ENCODE measurements at places on chromosomes 16 and 17.

GRCh38 chr16:79795556-79795955, 195.0 kb upstream of the MAF start:
- DNase-seq = no peak

DNA sequence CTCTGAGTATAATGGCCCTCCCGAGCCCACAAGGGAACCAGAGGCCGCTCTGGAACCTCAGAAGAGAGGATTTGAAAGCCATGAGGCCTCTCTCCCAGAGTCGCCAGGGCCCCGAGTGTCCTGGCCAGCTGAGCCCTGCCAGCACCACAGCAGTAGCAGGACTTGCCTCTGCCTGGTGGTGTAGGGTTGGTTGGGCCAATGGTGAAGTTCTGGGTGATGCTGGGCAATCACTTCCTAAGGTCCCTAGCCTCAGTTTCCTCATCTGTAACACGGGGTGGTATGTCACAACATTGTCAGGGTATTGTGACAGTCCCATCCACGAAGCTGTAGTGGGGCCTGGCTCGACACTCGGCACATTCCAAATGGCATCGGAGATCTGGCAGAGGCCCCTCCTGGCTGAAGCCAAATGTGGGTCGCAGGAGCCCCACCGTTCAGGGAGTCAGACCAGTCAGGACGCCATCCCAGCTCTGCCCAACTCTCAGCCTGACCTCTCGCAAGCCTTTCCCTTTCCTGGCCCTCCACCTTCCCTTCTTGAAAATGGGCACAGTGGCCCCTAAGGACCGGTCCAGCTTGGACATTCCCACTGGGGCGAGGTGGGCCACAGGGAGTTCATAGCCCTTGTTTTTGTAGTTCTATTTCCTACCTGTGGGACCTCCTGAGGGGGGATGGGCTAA, 1.7 kb downstream of the NATD1 start:
- DNase-seq = no peak

DNA sequence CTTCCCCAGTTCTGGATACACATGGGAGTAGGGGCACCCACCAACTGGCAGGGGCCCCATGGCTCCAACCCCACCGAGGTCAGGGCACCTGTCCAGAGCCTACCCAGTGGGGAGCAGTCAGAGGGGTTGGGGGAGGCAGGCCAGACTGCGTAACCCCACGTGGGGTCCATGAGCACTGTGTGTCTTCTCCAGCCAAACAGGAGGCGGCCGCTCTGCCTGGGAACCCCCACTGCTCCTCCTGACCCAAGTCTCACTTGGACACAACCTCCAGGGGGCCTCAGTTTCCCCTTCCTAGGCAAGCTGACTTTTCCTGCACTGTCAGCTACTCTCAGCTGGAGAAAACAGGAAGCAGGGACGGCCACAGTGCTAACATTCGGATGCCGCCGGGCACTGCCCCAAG, 7.5 kb downstream of the ZNF469 start:
- DNase-seq = no peak

GRCh38 chr16:86048221-86048620, 149.3 kb downstream of the IRF8 start:
- DNase-seq = no peak

DNA sequence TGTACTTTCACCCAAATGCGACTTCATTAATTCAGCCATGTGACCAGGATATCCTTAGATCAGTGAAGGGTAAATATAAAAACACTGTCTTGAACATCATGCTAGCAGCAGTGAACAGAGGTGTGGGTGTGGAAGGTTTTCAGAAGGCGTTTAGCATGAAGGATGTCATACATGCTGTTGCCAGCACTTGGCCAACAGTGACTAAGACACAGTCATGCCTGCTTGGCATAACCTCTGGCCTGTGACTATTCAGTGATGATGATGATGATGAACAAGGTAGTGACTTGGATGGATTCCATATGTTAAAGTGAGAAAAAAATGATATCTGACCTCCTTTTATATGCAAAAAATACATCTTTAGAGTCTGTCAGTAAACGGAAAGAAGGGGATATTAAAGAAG, 97.9 kb downstream of the MAP2K4 start:
- DNase-seq = no peak

DNA sequence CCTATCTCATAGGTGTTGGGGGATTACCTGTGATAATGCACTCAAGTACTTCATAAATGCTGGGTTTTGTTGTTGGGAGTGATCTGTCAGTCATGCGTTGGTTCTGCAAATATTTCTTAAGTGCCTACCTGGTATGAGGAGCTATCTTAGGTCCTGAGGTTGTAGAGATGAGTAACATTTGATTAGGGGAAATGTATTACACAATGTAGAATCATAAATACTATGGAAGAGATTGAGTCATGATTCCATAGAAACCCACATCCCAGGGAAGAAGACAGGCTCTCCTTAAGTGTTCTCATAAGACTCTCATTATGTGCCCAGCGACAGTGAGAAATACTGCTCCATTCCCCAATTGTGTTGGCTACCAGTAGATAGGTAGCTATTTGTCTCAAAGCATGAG, 240.1 kb downstream of the FTO start:
- no peak for DNase-seq

GRCh38 chr17:6023036-6023831, 46.9 kb upstream of the WSCD1 start:
- DNase-seq = no peak

DNA sequence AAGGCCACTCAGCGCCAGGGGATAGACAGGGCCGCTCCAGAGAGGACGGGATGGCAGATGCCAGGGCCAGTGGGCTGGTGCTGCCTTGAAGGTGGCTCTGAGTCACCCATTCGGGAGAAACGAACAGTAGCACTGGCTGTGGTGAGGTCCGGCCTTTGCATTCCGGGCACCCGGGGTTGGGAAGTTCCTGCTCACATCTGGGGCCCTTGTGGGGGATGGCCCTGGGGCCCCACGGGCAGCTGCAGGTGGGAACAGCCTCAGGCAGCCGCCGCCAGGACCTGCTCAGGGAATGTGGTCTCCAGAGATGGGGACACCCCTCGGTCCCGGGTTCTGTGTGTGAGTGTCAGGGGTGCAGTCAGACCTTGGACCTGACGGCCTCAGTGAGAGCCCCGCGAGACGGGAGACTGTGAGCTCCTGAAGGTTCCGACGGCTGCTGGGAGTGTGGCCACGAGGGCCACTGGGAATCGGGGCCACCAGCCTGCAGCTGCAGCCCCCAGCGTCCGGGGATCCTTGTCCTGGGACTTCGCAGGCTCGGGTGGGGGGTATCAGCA, 1.4 kb downstream of the CBFA2T3 start:
- no peak for DNase-seq

GRCh38 chr17:55720919-55721836, 1.5 kb downstream of the TMEM100 start:
- no peak for DNase-seq

DNA sequence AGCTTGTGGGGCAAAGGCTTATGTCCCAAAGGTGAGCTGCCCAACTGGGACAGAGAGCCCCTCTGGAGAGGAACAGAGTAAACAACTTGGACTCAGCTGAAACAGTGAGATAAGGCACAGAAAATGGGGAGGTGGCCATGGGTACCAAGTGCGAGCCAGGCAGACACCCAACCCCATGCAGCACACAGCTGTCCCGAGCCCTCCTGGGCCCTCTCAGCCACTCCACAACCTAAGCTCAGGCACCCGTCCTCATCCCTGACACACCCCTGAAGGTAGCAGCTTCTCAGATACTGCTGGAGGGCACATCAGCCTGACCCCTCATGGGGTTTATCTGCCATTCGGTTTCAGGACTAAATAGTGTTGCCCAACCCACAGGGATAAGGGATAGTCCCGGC, 4.8 kb upstream of the GFOD2 start:
- no peak for DNase-seq

DNA sequence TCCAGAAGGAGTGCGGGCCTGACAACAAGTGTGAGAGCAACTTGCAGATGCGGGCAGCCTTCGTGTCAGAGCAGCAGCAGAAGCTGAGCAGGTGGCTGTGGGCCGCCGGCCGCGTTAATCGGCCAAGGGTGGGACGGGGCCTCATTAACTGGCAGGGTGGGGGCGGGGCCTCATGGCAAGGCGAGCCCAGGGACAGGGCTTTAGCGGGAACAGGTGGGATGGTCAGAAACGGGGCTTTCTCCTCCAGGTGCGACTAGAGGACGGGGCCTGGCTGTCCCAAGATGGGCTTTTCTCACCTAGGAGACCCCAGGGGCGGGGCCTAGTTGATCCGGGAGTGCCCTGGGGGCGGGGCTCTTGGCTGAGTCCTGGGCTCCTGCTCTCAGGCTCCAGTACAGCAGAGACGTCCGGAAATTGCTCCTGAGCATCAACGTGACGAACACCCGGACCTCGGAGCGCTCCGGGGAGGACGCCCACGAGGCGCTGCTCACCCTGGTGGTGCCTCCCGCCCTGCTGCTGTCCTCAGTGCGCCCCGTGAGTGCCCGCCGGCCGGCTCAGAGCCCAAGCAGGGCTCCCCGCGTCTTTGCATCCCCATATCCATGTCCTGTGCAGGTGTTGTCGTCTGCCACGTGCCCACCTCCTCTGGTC, 18.4 kb upstream of the PDK2 start:
- no peak for DNase-seq

- no peak for DNase-seq
These were observed 39.5 kb downstream of the RBFOX1 start for GRCh38 chr16:7372095-7372494.

DNA sequence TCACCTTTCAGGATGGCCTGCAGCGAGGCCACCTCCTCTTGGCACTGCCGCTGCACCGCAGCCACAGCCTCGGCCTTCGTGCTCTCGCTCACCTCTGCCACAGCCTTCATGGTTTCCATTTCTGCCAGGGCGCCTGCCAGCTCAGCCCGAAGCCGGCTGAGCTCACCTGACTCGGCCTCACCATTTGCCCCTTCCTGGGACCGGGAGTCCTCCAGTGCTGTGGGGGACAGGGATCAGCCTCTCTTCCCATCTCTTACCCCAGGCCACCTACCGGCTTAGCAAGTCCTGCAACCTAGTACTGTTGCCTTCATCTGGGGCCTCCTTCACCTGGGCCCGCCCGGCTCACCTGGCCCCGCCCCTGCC, 658 bp downstream of the RABEP2 start:
- no peak for DNase-seq

GRCh38 chr16:88790312-88791211, 5.5 kb upstream of the PIEZO1 start:
- no peak for DNase-seq

DNA sequence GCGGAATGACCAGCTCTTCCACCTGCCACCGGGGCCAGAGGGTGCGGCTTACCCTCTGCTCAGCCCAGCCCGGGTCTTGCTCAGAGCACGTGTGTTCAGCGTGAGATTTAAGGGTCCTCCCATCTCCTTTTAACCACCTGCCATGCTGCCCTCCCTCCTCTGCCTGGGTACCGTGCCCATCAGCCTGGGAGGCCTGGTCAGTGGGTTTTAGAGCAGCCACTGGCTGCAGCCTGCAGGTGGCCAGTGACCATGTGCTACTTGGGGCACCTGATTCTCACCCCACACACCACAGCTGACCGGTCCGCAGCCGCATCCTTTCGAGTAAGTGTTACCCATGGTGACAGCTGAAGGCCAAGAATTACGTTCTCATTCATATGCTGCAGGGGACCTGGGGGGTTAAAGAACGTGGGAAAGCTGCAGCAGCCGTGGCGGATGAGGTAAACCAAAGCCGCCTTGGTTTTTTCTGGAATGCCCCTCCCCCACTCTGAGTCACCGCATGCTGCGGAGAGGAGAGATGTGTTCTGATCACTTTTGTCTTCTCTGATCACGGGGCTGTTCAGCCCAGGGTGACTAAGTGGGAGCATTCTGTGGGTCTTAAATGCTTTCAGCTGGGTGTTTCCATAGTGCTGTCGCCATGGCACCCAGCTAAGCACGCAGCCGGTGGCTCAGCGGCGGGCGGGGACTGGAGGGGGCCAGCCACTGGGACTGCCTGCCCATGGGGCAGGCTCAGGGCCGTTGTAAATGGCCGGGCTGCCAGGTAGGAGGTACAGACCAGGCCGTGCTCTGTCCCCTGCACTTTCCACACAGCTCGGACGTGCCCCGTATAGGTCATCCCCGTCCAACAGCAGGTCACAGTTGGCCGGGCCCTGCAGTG, 59.8 kb downstream of the BAIAP2 start:
- DNase-seq = peak; percentile 90

GRCh38 chr17:28982131-28982793, 23.6 kb downstream of the SEZ6 start:
- no peak for DNase-seq

- no peak for DNase-seq
These were observed 43.1 kb downstream of the KLHDC4 start for GRCh38 chr16:87722590-87723225.

DNA sequence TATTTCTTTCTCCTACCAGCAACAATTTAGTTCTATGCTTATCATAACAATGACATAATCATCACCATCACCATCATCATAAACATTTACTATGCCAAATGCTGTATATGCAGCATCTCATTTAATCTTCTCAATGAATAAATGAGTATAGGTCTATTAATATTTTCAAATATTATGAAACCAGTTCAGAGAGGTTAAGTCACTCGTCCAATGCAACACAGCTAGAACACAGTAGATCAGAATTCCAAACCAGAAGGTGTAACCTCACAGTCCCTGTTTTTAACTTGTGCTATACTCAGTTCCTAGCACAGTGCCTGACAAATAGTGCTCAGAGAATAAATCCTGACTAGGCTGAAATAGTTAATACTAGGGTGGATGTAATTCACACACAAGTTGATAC, 314.8 kb downstream of the XYLT1 start:
- no peak for DNase-seq

DNA sequence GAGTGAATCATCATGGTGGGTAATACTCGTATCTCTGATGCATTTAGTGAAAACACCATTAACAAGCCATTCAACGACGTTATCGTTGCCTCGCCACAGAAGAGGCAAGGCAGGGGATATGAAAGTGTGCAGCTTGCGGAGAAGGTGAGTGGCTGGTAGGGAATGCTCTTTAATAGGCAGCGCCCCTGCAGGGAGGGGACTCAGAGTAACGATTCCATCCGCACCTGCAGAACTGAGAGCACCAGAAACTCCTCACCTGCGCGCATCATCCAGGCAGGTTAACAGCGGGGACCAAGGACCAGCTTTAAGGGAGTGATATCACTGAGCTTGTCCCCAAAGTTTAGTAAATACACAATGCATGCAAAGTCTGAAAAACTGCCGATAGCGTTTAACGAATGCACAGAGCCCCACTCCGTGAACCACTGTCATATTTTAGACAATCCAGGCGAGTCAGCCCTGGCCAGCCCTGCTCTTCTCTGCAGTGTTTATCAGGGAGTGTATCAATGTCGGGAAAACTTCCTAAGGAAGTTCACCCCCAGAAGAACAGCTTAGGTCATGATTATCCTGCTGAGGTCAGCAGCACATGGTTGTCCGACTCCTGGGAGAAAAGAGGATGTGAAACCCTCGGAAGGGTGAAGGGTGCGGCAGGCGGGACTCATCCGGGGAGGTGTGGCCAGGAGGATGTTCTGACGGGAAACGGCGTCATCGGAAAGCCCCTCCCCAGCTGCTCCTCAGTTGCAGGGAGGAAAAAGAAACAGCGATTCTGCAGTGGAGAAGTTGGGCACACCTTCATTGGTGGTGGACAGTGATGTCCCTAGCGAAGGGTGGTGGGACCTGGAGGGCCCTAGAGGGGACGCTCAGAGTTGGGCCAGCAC, 68.5 kb upstream of the DNAH17 start:
- DNase-seq = no peak

- DNase-seq = no peak
These were observed 1.1 kb upstream of the CHAD start for GRCh38 chr17:50469671-50470305.
